ENCODE measurements at places on chromosomes 2 and 18.

DNA sequence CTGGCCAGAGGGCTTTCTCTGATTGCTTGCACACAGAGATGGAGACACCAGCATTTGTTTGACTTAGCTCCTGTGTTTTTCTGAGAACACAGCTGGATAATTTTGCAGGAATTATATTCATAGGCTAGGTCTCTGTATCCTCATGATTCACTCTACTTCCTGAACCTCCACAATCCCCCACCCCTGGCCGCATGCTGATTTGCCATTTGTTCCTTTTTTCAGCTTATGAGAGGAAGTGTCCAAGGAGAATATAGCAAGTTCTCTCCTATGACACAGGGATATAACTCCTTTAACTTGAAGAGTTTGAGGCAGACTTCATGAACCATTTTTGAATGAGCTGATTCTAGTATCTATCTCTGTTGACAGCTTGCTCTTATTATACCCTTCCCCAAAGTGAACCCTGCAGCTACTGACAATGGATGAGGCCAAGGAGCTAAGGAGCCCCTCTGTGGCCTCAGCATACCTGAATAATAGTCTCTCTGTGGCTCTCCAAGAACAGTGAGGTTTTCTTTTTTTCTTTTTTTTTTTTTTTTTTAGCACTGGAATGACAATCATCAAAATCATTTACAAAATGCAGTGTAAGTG is 15.4 kb downstream of the CAVIN2 start:
- no peak for DNase-seq

DNA sequence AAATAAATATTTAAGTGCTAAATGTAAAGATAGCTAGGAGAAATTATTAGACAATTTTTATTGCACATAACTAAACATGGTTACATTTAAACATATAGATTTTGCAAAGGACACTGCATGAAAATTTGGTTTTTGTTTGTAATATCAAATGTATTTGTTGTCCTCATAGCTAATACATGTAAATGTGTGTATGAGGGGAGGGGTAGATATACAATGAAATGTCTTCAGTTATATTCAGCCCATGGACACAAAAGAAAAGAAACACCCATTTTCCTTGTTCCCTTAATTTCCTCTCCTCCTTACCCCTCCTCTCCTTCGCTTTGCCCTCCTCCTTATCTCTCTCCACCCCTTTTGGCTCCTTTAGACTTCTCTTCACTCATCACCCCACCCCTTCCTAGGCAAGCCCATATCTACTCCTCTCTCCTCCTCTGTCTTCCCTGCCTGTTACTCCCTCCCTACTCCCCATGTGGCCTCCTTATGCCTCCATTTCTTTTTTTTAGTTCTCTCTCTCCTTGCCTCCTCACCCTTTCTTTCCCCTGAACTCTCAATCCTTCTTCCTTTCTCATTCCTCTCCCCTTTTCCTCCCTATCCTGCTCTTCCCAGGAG is 1.4 kb downstream of the COL3A1 start:
- no peak for DNase-seq

DNA sequence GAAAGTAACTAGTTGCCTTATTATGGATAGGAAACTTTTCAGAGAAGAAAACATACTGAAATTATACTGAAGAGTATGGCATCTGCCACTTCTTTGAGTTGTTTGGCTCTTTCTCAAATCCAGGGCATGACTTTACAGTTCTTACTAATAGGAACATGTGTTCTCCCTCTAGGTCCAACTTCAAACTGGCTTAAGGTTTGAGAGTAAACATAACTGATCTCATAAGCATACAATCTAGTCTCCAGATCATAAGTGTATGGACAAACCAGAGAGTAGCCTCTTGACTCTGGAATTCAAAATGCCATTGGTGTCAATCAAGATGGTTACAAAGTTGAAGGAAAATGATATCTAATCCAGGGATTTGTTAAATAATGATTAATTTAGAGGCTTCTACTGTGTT is 101.5 kb downstream of the NYAP2 start:
- no peak for DNase-seq

DNA sequence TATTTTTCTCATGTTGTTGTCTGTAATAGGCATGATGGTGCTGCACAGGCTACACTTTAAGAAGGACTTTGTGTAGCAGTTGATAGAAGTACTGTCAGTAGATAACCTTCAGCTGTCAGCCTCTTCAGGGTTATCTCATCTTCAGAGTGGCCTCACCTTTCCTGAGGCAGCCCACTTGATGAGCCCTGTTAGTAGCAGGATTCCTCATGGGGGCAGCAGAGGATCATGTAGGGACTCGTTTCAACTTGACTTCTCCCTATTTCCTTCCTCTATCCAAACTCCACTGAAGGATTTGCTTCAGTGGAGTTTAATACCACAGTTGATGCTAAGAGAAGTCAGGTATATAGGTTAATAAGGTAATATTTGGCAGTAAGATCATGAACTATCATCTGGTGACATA is 530.3 kb upstream of the FSIP2 start:
- DNase-seq, result no peak

- DNase-seq, result no peak
These were observed 164.2 kb downstream of the FIGN start for GRCh38 chr2:163571423-163572102.

DNA sequence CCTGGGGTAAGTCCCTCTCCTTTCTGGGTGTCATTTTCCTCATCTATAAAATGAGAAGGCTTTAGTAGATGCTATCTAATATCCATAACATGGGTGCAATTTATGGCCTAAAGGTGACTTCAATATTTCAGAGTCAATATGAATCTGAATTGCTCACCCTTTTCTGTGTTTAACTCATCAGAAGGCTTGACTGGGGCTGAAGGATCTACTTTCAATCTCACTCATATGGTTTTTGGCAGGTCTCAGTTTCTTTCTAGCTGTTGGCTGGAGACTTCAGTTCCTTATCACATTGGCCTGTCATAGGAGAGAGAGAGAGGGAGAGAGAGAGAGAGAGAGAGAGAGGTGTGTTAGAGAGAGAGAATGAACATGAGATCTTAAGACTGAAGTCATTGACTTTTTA is 343.7 kb upstream of the MEX3C start:
- no peak for DNase-seq

- DNase-seq, result peak; percentile 6
These were observed 162.4 kb downstream of the SMAD7 start for GRCh38 chr18:48788373-48788772.

DNA sequence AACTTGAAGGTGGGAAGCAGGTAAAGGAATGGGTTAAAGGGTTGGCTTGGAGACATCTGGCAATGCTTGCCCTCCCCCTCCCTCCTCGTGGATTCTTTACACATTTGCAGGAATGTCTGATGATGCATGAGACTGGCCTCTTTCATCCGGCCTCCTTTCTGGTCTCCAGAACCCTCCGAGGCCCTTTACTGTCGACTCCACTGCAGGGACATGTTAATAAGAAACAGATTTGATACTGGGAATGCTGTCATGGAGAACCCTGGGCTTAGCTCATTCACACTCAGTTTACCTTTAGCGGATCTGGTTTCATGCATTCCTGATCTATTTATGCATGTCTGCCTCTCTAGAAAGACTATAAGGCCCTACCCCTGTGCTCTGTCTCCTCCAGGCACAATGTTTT is 238.7 kb downstream of the TGIF1 start:
- DNase-seq, result no peak

DNA sequence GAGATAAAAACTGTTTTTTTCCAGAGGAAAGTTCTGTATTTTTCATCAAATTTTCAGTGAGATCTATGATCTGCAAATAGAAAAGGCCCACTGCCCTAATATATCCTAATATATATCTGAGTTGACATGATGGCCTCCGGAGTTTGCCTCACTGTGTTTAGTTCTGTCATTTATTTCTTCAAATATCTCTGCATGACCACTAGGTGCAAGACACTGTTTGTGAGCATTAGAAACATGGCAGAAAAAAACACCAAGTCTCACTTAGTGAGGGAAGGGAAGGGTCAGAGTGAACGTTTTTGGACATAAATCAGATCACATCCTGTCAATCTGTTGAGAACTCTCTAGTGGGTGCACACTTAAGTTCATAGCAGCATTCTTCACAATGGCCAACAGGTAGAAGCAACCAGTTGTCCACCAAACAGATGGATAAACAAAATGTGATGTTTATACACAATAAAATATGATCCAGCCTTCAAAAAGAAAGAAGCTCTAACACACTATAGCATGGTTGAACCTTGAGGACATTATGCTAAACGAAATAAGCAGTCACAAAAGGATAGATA is 53.4 kb downstream of the SPIRE1 start:
- no peak for DNase-seq
